ENCODE measurements at places on chromosomes 1 and 21. TPM values are rescaled to one million over a fixed set of nuclear protein-coding genes. Genes with fewer than 3 reads are reported as not detected.

RIPPLY3 gene
- total RNA-seq = not detected

DNA sequence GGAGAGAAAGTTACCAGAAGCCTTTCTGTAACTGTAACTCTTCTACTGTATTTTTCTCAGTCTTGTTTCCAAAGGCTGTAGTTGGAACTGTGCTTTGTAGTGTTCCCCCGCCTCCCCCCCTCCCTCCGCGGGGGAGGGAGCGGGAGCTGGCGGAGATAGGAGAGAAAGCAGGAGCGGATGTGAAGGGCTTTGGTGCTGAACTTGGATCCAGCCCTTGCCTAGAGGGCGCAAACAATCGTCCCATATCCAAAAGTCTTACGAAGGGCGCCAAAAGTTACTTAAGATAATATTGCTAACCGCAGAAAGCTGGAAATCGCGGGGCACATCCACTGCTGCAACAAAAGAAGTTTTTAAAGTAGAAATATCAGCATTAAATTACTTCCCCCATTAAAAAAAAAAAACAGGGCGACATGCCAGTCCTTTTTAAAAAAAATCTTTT, 2.4 kb upstream of the NFIA start:
- DNase-seq = peak; percentile 20

- no peak for DNase-seq
Observed at GRCh38 chr1:172239901-172240300, 180.6 kb upstream of the C1orf105 start.

DNA sequence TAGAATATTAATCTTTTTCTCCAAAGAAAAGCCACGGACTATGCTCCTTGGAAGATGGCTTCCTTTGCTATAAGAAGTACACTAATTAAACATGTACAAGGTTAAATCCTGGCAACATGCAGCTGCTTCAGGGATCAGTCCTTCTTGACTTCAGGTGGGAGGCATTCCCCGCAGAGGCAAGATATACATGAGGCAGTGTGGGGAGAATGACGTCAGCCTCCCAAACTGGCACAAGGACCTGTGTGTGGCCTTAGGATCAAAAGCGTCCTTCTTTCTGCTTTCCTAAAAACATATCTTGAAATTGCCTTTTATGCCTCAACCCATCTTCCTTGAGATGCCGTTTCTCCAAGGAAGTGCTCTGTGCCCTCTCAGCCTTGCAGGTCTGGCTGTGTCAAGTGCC, 90.3 kb downstream of the WLS start:
- no peak for DNase-seq

RHEX gene
- not detected for total RNA-seq

PAX7 gene
- total RNA-seq = not detected

CACNA1S gene
- not detected for total RNA-seq

GRCh38 chr21:42201615-42202161, 17.3 kb upstream of the ABCG1 start:
- DNase-seq = no peak

GRCh38 chr1:172578586-172578985, 45.6 kb downstream of the SUCO start:
- no peak for DNase-seq

GRCh38 chr1:118563981-118564951, 379.2 kb upstream of the SPAG17 start:
- no peak for DNase-seq

SPRR1A gene
- total RNA-seq = not detected

- DNase-seq = no peak
Observed at GRCh38 chr21:41729701-41730366, 37.0 kb downstream of the RIPK4 start.

FCMR gene
- total RNA-seq = 119 TPM

DNA sequence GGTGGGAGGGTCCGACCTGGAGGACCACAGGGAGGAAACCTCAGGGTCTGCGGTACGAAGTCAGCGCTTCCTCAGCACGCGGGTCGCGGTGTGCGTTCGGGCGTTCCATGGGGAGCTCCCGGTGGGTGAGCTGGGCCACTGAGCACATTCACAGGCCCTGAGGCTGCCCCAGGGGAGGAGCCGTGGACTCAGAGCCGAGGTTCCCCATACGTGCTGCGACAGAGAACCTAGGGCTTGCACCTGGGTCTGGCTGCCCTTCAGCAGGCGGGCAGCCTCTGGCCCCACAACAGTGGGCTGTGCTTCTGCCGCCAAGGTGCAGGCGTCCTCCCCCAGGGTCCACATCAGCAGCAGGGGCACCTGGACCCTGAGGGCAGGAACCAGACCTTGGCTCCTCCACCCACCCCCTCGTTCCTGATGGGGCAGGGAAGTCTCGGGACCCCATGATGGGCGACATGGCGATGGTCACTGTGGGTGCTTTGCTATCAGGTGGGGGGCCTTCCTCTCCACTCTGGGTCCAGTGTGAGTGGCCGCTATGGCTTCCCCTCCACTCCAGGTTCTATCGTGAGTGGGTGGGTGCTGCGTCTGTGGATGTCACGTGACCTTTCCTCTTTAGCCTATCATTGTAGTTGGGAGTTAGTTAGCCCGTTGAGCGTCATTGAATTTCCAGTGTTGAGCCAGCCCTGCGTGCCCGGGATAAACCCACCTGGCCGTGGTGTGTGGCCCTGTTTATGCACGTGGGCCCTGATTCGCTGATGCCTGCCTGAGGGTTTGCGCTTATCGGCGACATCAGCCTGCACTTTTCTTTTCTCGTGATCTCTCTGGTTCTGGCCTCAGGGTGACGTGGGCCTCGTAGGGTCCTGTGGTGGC, 27.9 kb downstream of the FTCD start:
- no peak for DNase-seq

GRCh38 chr1:184143449-184143848, 91.9 kb downstream of the TSEN15 start:
- no peak for DNase-seq

S100A11 gene
- 7.8 TPM for total RNA-seq

CXADR gene
- 0.69 TPM for total RNA-seq

GRCh38 chr1:41609166-41609883, 124.8 kb upstream of the EDN2 start:
- DNase-seq = no peak

CYP4A22 gene
- total RNA-seq = not detected

DNA sequence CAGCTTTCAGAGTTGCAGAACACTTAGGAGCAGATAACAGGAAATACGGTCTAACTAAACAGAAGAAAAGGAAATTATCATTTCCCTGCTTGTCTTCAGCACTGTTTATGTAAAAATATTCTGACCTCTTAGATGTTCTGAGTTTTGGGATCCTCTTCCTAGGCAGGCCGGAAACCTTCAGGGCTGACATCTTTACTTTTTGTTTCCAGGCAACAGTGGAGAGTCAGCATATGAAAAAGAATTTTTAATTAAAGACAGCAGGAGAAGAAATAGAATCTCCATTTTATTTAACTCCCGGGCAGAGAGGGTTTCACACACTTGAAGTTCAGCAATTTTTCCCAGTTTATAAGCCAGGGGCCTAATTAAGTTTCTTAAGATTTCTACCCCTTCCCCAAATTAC, 5.1 kb upstream of the RIPPLY3 start:
- no peak for DNase-seq

- no peak for DNase-seq
Observed at GRCh38 chr1:172833954-172834353, 175.1 kb downstream of the FASLG start.

GRCh38 chr1:237809099-237809498, 81.6 kb downstream of the ZP4 start:
- no peak for DNase-seq

- DNase-seq = no peak
Observed at GRCh38 chr1:47699492-47700235, 261.8 kb downstream of the FOXD2 start.

DNA sequence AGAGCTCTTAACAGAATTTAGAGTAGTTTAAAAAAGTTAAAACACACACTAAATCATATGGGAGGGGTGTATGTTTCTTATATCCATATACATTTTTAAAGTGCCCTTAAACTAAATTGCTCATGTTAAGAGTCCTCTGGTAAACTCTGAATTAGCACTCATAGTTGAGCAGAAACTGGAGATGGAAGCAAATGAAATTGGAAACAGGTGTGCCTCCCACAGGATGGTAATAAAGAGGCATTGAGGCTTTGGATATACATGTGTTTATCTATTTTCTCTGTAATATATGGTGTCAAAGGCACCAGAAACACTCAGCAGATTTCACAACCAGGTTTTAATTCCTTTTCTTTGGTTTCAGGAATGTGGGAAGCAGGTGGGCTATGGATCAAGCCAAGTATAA, 188.6 kb downstream of the HS2ST1 start:
- DNase-seq = no peak

All from CD8-positive, alpha-beta T cell (primary cell).